ENCODE measurements at places on chromosomes 7 and 10.
A peak's percentile ranks its signal among the peaks of the same experiment; 100 is the strongest.

DNA sequence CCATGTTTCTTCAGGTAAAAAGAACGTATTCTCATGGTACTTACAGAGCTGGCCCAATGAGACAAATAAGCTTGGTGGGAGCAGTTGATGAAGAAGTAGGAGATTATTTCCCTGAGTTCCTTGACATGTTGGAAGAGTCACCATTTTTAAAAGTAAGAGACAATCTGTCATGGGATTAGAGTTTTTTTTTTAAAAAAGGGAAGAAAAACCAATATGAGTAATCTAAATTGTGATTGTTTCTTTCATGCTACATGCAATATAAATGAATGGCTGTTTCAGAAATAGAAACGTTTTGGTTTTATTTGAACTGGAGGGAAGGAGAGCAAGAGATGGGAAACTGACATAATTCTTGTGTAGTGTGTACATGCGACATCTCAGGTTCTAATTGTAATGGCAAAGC, 32.8 kb downstream of the TMEM60 start:
- H3K4me3 ChIP-seq, result no peak overlapping the region
- no peaks in the 10 kb centered on the region for H3K4me1 ChIP-seq
- H3K27me3 ChIP-seq, result no peaks in the 10 kb centered on the region
- no peak for DNase-seq
- no peak overlapping the region for H3K27ac ChIP-seq

GRCh38 chr7:4753598-4754432, 21.6 kb upstream of the AP5Z1 start:
- no peaks in the 10 kb centered on the region for H3K27me3 ChIP-seq
- H3K36me3 ChIP-seq, result peaks cover 62% of the 10 kb centered on the region
- no peak overlapping the region for H3K4me3 ChIP-seq
- peak; percentile 82 for DNase-seq
- peaks cover 33% of the 10 kb centered on the region for H3K4me1 ChIP-seq

- H3K4me3 ChIP-seq, result no peak overlapping the region
- no peak overlapping the region for H3K27ac ChIP-seq
- peaks cover 6% of the 10 kb centered on the region for H3K36me3 ChIP-seq
- no peak for DNase-seq
These were observed 7.7 kb downstream of the SLC37A3 start for GRCh38 chr7:140390466-140391190.

DNA sequence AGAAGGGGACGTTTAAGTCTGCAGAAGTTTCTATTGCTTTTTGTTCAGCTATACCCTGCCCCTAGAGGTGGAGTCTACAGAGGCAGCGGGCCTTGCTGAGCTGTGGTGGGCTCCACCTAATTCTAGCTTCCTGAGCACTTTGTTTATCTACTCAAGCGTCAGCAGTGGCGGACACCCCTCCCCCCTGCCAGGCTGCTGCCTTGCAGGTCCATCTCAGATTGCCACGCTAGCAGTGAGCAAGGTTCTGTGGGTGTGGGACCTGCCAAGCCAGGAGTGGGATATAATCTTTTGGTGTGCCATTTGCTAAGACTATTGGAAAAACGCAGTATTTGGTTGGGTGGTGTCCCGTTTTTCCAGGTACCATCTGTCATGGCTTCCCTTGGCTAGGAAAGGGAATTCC, 147.3 kb upstream of the PRPS1L1 start:
- no peaks in the 10 kb centered on the region for H3K4me1 ChIP-seq
- H3K27ac ChIP-seq, result no peak overlapping the region

GRCh38 chr7:2017914-2018568, 214.7 kb downstream of the MAD1L1 start:
- no peak for DNase-seq
- peaks cover 15% of the 10 kb centered on the region for H3K4me1 ChIP-seq
- no peak overlapping the region for H3K27ac ChIP-seq
- no peaks in the 10 kb centered on the region for H3K36me3 ChIP-seq

DNA sequence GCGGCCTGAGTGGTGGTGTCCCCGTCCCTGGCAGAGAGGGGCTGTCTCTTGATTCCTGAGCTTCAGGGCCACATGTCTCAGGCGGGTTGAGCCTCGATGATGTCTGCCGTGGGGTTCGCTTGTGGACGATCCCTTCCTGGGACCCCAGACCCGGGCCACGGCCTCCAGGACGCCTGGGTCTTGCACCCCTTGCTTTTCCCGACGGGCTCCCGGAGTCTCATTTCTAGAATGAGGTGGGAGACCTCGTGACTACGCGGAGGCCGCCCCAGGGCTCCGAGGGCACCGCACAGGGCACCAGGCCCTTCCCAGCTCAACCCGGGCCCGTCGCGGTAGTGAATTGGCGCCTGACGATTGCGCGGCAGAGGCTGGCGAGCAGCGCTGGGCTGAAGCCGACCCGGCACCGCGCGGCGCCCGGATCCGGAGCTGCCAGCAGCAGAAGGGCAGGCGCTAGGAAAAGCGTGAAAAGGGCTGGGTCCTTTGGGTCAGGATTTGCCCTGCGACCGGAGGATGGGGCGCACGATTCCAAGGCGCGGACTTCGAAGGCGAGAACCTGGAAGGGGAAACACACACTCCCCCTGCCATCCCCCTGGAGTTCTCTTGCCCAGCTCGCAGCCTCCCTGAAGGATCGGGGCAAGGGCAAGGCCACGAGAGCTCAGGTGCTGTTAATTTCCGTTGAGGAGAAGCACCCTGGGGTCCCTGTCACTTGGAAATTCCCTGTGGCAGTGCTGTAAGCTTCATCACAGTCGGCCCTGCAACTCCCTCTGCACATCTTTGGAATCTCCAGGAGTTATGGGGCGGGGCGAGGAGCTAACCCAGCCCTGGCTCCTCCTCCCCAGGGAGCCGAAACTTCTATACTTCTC, 15.5 kb downstream of the TLX1 start:
- H3K27me3 ChIP-seq, result peaks cover 80% of the 10 kb centered on the region
- H3K4me1 ChIP-seq, result peaks cover 25% of the 10 kb centered on the region
- H3K27ac ChIP-seq, result no peak overlapping the region
- DNase-seq, result no peak
- no peaks in the 10 kb centered on the region for H3K36me3 ChIP-seq
- no peak overlapping the region for H3K4me3 ChIP-seq

GRCh38 chr10:484925-485661, 204.4 kb downstream of the DIP2C start:
- H3K4me3 ChIP-seq, result peak overlapping the region; percentile 69
- no peaks in the 10 kb centered on the region for H3K36me3 ChIP-seq
- peak; percentile 22 for DNase-seq

- H3K27me3 ChIP-seq, result no peaks in the 10 kb centered on the region
- no peak for DNase-seq
- no peaks in the 10 kb centered on the region for H3K4me1 ChIP-seq
- H3K36me3 ChIP-seq, result no peaks in the 10 kb centered on the region
- H3K27ac ChIP-seq, result no peak overlapping the region
These were observed 533.4 kb upstream of the SEMA3D start for GRCh38 chr7:85719981-85720953.

DNA sequence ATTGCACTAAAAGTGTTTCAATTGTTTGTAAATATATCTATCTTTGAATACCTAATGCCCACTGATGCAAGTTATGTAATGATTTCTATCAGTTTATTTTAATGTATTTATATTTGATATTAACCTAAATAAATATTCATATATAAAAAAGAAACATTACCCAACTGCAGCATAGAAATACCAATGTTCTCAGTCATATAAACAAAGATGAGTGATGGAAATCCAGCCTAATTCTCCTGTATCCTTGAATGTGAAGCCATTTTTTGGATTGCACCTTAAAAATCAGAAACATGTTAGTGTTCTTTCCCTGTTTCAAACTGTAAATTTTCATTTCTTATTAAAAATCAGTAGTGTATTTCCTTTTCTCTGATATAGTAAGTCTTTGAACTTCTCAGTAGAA, 305.8 kb upstream of the GNAI1 start:
- H3K27ac ChIP-seq, result no peak overlapping the region
- H3K27me3 ChIP-seq, result no peaks in the 10 kb centered on the region
- no peak for DNase-seq
- no peak overlapping the region for H3K4me3 ChIP-seq
- no peaks in the 10 kb centered on the region for H3K36me3 ChIP-seq
- H3K4me1 ChIP-seq, result no peaks in the 10 kb centered on the region

- no peak for DNase-seq
- H3K27me3 ChIP-seq, result peaks cover 8% of the 10 kb centered on the region
- peaks cover 13% of the 10 kb centered on the region for H3K4me1 ChIP-seq
These were observed 16.5 kb downstream of the RGR start for GRCh38 chr10:84261236-84261915.

DNA sequence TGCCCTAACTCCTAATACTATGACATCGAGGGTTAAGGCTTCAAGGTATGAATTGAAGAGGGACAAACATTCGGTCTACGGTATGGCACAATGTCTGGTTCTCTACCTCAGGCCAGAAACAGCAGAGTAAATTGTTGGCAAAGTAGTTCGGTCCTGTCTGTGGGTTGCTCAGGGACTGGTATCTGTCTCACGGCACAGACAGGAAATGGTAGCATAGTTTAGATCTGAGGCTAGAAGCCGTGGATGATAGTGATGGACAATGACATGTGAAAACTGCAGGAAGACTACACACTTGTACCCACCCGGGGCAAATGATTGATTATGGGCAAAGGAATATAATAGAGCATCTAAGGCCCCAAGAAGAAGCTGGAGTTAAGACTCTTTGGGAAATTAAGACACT, 106.2 kb downstream of the TWIST1 start:
- no peak overlapping the region for H3K27ac ChIP-seq
- no peak overlapping the region for H3K4me3 ChIP-seq
- no peaks in the 10 kb centered on the region for H3K27me3 ChIP-seq
- no peaks in the 10 kb centered on the region for H3K4me1 ChIP-seq

GRCh38 chr7:134452419-134452838, 6.5 kb downstream of the AKR1B1 start:
- H3K4me1 ChIP-seq, result peaks cover 14% of the 10 kb centered on the region
- no peak overlapping the region for H3K4me3 ChIP-seq
- no peak for DNase-seq
- no peaks in the 10 kb centered on the region for H3K27me3 ChIP-seq
- H3K36me3 ChIP-seq, result peaks cover 41% of the 10 kb centered on the region

DNA sequence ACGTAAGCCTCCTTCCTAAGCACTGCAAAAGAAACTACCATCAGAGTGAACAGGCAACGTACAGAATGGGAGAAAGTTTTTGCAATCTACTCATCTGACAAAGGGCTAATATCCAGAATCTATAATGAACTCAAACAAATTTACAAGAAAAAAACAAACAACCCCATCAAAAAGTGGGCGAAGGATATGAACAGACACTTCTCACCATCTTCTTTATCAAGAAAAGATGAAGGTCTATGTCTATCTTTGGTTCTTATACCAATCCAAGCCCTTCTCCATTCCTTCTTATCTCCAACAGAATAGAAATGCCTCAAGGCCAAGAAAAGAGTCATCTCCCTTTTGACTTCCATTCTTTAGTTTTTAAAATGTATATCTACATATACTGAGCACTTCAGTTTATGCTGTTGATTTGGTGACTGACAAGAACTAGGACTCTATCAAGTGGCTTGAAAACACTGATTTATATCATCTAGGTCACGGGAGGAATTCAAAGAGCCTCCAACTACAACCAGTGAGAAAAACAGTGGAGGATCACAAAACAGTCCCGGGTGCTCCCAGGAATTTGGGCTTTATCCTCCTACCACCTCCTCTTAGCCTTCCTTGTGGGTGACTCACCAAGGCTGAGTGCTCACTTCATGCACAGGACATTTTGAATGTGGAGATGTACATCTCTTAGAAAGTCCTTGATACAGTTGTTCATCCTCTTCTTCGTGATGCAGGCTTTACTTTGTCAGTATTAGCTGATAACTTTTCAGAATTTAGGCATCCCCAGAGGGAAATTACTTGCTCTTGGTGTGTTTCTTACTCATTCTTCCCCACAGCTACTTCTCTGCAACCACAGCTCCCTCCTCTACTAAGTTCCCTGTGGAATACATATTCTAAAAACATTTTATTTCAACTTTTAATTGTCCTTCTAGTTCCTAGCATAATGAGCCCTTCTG, 15.4 kb downstream of the TAS2R41 start:
- H3K4me3 ChIP-seq, result no peak overlapping the region
- H3K27ac ChIP-seq, result no peak overlapping the region
- no peaks in the 10 kb centered on the region for H3K27me3 ChIP-seq
- no peak for DNase-seq
- peaks cover 2% of the 10 kb centered on the region for H3K36me3 ChIP-seq

DNA sequence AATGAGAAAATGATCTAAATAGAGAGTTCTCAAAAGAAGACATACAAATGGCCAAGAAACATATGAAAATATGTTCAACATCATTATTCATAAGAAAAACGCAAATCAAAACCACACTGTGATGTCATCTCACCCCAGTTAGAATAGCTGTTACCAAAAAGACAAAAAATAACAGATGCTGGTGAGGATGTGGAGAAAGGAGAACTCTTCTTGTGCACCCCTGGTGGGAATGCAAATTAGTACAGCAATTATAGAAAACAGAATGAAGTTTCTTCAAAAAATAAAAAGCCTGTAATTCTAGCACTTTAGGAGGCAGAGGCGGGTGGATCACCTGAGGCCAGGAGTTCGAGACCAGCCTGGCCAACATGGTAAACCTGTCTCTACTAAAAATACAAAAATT, 199.3 kb downstream of the PARD3 start:
- H3K36me3 ChIP-seq, result no peaks in the 10 kb centered on the region
- H3K4me1 ChIP-seq, result no peaks in the 10 kb centered on the region

DNA sequence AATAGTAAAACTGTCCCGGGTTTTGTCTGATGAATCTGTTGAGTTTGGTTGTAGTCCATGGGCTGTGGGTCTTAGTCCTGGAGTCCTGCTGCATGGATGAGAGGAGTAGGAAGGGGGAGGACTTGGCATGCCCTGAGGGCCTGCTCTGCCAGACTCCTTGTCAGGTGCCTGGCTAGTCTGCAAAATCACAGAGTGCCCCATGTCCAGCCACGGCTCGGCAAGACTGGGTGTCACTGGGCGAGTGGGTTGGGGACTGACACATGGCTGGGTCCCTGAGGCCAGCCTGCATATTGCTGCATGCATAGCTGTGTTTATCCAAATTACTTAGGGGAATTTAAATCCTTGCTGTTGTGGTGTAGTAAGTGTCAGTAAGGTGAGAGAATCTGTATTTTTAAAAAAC, 9.7 kb downstream of the MINDY4 start:
- H3K36me3 ChIP-seq, result no peaks in the 10 kb centered on the region
- no peaks in the 10 kb centered on the region for H3K4me1 ChIP-seq
- no peak for DNase-seq
- no peaks in the 10 kb centered on the region for H3K27me3 ChIP-seq
- no peak overlapping the region for H3K27ac ChIP-seq

- H3K27ac ChIP-seq, result no peak overlapping the region
- H3K36me3 ChIP-seq, result no peaks in the 10 kb centered on the region
- no peaks in the 10 kb centered on the region for H3K4me1 ChIP-seq
- DNase-seq, result no peak
- H3K4me3 ChIP-seq, result no peak overlapping the region
These were observed 110.9 kb upstream of the BMPER start for GRCh38 chr7:33794419-33794818.

GRCh38 chr10:75208181-75208580, 2.4 kb upstream of the VDAC2 start:
- H3K4me1 ChIP-seq, result peaks cover 26% of the 10 kb centered on the region
- no peak for DNase-seq
- H3K27ac ChIP-seq, result no peak overlapping the region
- H3K4me3 ChIP-seq, result no peak overlapping the region
- peaks cover 12% of the 10 kb centered on the region for H3K36me3 ChIP-seq
- no peaks in the 10 kb centered on the region for H3K27me3 ChIP-seq

GRCh38 chr10:68561865-68562649, 1.9 kb downstream of the TET1 start:
- DNase-seq, result no peak
- peaks cover 55% of the 10 kb centered on the region for H3K27me3 ChIP-seq
- H3K27ac ChIP-seq, result no peak overlapping the region
- peaks cover 25% of the 10 kb centered on the region for H3K4me1 ChIP-seq

- no peaks in the 10 kb centered on the region for H3K27me3 ChIP-seq
- H3K36me3 ChIP-seq, result no peaks in the 10 kb centered on the region
- peaks cover 20% of the 10 kb centered on the region for H3K4me1 ChIP-seq
- no peak overlapping the region for H3K27ac ChIP-seq
- H3K4me3 ChIP-seq, result peak overlapping the region; percentile 70
These were observed 1.6 kb downstream of the MSRB2 start for GRCh38 chr10:23096802-23097549.

All from CD4-positive, alpha-beta T cell (primary cell).